ENCODE measurements at places on chromosomes 1 and 21.

GRCh38 chr1:182283746-182284544, 107.6 kb downstream of the GLUL start:
- no peak for DNase-seq

- no peak for DNase-seq
These were observed 51.4 kb upstream of the GREM2 start for GRCh38 chr1:240663169-240663879.

- no peak for DNase-seq
These were observed 182.5 kb upstream of the SGIP1 start for GRCh38 chr1:66351478-66351877.

GRCh38 chr1:190619724-190620123, 142.1 kb upstream of the BRINP3 start:
- no peak for DNase-seq

DNA sequence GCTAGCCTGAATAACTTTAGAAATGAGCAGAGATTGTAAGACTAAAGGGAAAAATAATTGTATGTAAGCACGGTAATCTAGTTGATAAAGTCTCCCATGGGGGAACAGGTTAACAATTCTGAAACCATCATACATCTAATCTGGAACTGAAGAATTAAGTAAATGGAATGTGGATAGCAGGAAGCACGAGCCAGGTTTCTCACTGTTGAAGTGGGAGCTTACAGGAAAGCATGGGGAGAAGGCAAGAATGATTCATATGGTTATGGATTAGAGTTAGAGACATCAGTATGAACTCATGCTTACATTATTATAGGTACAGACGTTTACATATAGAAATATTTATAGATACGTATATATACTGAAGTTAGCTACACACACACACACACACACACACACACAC, 83.0 kb downstream of the LEPR start:
- no peak for DNase-seq

GRCh38 chr1:84539972-84540371, 33.6 kb upstream of the GNG5 start:
- no peak for DNase-seq

GRCh38 chr1:114982251-114982650, 47.4 kb upstream of the TSHB start:
- no peak for DNase-seq

DNA sequence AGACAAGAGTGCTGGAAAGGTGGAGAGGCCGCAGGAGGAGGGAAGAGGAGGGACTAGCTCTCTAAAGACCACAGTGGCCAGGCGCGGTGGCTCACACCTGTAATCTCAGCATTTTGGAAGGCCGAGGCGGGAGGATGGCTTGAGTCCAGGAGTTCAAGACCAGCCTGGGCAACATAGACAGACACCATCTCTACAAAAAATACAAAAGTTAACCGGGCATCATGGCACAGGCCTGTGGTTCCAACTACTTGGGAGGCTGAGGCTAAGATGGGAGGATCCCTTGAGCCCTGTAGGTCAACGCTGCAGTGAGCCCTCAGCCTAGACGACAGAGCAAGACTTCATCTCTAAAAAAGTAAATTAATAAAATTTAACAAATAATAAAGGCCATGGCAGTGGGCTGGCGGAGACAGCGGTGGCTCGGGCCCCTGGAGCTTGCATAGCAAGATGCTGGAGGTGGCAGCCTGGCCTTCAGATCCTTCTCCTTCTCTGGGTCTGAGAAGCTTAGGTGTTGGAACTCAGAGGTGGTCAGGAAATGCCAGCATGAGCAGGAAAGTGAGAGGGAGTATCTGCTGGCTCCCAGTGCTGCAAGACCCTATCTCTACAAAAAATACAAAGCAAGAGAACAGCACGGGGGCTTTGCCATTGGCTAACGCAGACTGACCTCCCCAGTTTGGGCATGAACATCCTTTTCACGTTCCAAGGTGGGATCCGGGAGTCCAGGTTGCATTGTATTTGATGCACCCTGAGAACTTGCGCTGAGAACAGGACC, 10.7 kb downstream of the WNT3A start:
- DNase-seq, result no peak

DNA sequence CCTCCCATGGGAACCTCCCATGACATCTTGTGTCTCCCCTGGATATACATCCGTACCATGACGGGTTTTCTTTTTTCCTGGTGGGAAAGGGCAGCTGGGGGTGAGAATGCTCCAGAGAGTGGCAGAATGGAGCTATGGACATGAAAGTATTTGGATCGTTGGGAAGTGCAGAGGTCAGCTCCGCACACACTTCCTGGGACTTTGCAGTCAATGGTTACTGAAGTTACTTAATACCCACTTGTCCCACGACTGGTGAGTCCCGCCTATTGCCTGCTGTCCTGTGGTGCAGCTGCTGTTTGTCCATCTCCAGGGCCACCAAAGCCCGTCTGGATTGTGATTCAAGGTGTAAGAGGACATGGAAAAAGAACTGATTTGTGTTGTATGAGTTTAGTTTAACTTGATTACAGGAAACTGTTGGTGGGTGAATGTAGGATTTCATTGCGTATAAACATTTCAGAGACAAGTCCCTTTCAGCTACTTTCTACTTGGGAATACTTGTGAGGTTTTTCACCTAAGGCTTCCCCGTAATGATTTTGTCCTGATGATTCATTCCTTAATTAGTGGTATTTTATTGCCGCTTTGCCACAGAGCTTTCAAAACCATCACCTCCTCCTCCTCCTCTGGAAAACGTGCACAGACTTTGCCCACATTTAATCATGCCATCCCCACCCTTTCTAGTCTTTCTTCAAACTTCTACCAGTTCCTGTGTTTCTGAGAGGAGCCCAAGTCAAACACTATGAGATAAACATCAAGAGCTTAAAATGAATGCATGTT, 308.8 kb downstream of the KIF26B start:
- DNase-seq, result no peak

GRCh38 chr1:233828480-233828879, 76.0 kb upstream of the SLC35F3 start:
- DNase-seq, result no peak

- no peak for DNase-seq
These were observed 35.4 kb upstream of the ARF1 start for GRCh38 chr1:228047183-228047466.

- DNase-seq, result no peak
These were observed 138.8 kb upstream of the USP24 start for GRCh38 chr1:55353707-55354620.

DNA sequence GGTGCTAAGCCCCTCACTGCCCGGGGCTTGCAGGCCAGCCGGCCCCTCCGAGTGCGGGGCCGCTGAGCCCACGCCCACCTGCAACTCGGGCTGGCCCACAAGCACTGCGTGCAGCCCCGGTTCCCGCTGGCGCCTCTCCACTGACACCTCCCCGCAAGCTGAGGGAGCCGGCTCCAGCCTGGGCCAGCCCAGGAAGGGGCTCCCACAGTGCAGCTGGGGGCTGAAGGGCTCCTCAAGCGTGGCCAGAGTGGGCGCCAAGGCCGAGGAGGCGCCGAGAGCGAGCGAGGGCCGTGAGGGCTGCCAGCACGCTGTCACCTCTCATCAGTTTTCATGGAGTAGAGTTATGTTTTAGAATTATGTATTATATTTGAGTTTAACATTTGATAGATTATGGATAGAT, 176.5 kb upstream of the FAM78B start:
- DNase-seq, result no peak

GRCh38 chr1:226063224-226063976, 884 bp downstream of the H3-3A start:
- DNase-seq, result no peak

- no peak for DNase-seq
These were observed 69.6 kb downstream of the DUSP10 start for GRCh38 chr1:221672239-221672645.

- DNase-seq, result no peak
These were observed 20.8 kb upstream of the COG2 start for GRCh38 chr1:230621324-230622030.

DNA sequence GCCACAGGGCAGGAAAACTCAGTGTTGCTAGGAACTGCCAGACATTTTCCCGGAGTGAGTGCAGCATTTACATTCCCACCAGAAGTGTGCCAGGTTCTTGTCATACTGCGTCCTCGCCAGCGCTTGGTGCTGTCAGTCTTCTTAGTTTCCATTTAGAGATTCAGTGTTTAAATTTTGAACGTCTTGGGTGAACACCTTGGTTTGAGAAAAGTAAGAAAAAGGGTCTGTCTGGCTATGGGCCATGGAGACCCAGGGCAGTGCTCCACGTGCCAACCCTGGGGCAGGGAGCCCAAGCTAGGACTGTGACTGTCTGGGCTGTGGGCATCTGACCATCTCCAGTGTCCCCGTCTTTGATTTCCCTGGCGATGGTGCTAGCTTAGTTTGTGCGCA, 16.0 kb downstream of the IBA57 start:
- no peak for DNase-seq

DNA sequence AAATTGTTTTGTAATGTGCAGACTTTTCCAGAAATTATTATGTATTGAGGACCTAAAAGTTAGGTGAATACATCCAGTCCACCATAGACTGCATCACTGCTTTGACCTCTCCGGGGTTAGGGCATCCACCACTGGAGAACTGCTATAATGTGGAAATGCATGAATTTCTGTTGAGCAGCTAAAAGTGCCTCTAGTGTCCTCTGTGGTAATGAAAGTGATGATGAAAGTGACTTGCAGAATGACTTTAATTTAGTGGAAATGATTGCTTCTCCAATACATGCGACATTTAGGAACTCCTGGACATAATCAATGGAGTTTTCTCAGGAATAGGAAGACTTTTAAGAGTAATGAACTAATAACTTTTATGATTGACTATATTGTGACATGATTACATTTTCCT, 170.8 kb downstream of the LBR start:
- no peak for DNase-seq

DNA sequence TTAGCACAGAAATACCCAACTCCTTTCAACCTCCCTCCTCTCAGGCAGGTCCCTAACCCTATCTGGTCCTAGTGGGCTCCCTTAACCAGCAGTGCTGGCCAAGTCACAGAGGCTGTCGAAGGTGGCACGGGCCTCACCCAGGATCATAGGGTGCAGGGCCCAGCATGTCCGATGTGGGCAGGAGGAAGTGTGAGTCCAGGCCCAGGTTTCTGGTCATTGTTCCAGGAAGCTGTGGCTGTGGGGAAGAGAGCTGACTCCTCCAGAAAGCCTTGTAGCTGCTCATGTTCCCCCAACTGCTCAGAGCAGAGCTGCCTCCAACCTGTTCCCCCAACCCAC, 2.4 kb downstream of the CCDC17 start:
- no peak for DNase-seq

GRCh38 chr1:244435562-244436205, 16.0 kb downstream of the ADSS2 start:
- DNase-seq, result no peak

GRCh38 chr1:150564051-150564991, 15.1 kb downstream of the MCL1 start:
- no peak for DNase-seq

- no peak for DNase-seq
These were observed 26.1 kb downstream of the PKP1 start for GRCh38 chr1:201309416-201309815.

GRCh38 chr1:214281720-214282629, 1.0 kb downstream of the SMYD2 start:
- no peak for DNase-seq

DNA sequence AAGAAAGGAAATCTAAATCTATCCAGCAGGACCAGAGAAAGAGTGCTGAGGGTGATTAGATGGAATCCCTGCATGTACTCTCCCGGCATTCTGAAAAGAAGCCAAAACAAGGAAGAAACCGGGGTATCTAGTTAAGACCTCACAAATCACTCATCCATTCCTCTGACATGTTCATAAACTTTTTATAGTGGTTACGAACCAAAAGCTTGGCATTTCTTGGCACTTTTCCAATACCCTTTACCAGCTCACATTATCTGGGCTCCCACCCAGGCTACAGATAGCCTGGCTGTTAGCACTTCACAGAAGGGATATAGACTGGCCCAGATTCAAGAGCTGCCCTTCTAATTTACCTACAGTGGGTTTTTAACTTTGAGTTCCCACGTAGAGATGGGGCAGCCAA, 1.8 kb upstream of the C1orf74 start:
- no peak for DNase-seq

DNA sequence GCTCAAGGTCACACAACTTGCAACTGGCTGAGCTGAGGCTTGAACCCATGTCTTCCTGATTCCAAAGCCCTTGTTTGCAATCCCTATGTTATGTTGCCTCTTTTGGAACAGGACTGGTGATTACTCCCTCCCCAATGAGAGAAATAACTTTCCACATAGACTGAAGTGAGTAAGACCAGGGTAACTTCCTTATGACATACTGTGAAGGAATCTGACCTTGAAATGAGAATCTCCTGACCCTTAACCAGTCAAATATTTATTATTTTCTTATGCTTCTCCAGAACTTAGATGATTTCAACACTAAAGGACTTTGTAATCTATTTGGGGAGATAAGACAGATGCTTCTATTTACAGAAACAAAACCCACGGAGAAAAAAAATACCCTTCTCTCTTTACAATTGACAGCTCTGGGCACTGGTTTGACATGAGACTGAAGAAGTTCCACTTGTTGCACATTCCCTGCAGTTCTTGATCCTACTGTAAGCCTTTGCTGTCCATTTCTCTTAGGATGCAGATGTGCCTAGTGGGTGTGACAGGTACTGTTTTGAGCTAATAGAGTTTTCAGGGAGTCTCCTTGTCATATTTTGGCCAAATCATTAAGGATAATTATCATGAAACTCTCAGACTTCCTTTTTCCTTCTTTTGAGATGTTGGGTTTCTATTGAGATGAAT, 3.9 kb upstream of the RPTN start:
- DNase-seq, result no peak

DNA sequence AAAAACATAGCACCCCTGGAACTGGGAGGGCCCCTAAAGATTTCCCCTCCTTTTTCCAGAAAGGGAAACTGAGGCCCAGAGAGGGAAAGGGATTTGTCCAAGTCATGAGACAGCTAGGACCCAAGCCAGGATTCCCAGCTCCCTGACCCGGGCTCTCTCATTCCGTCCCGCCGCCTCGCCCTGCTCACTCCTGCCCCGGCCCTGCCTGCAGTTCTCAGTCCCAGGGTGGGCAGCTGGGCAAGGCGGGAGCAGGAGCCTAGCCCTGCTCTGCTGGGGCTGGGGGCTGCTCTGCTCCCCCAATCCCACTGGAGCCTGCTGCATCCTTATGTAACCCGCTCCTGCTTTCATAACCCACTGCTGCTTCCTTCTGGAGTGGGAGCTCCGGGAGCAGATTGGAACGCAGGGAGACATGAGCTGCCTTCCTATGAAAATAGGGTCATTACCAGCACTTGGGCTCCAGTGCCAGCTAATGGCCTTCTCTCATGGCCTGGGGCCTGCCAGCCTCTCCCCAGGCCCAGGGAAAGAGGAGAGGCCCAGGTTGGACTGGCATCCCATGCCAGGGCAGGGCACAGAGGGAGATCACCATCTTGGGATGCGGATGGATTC, 84.5 kb downstream of the CAMK2N1 start:
- no peak for DNase-seq

- no peak for DNase-seq
These were observed 4.8 kb upstream of the GPR37L1 start for GRCh38 chr1:202117898-202118371.

DNA sequence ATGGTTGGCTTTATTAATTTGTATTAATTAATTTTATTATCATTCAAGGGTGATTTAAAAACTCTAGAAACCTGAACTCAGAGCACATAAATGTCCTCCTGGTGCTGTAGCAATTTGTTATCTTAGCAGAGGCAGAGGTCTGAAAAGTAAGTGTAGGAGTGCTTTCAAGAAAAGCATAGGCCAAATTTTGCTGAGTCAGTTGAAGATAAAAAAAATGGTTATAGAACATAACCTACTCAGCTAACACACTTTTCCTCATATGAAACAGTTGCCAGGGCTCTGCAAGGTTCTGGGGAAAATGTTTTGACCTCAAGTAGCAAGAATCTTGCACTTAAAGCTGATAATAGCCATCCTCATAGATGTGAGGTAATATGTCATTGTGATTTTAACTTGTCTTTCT, 53.5 kb upstream of the CHODL start:
- DNase-seq, result no peak

- DNase-seq, result no peak
These were observed 470.0 kb downstream of the MATN1 start for GRCh38 chr1:30253361-30253760.

All from activated CD8-positive, alpha-beta memory T cell treated with anti-CD3 and anti-CD28 coated beads for 1 hour (primary cell).